Stimulated activated naive CD8-positive, alpha-beta T cell treated with anti-CD3 and anti-CD28 coated beads, Interleukin-15, Interleukin-2, amounts not matched to agents 100 U/mL and 50 U/mL, for 24 hours (primary cell): ENCODE measurements at places on chromosomes 12 and 14.

DNA sequence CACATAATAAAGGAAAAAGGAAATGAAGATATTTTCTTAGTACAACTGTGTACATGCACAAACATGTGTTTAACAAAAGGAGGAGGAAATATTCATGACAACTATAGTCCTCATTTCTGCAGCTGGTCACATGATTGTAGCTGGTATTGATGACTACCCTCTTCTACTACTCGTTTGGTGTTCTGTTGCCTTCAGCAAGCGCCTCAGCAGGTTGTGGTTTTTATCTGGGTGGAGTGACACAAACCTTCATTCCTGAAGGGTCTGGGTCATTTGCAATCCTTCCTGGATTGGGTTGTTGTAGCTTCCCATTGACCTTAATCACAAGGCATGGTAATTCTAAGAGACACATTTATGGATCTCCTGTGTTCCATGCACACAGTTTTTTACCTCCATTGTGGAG lies 1009.9 kb upstream of the USP15 start:
- DNase-seq: no peak

GRCh38 chr12:56152756-56153677 lies 630 bp downstream of the MYL6B start:
- no peak for DNase-seq

GRCh38 chr12:38601949-38602348 lies 285.4 kb downstream of the ALG10B start:
- DNase-seq: no peak

- no peak for DNase-seq
Measured at GRCh38 chr14:70988452-70988851, 81.2 kb downstream of the PCNX1 start.

GRCh38 chr14:97506626-97507025 lies 709.4 kb downstream of the VRK1 start:
- no peak for DNase-seq

DNA sequence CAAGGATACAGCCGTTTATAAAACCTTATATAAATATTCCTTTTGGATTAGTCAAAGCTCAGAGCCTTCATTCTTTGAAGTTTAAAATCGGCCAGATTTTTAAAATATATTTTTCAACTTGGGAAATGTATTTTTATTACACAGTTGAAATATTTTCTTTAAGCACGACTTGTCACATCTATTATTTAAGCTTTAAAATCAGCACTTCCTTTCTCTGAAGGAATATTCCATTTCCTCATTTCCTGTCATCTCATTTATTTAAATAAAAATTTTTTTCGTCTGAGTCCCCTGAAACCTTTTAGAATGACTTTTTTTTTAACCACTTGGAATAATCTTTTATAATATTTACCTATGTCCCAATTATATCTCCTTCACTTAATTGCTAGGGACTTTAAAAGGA lies 107.5 kb upstream of the PDE3A start:
- DNase-seq: no peak

DNA sequence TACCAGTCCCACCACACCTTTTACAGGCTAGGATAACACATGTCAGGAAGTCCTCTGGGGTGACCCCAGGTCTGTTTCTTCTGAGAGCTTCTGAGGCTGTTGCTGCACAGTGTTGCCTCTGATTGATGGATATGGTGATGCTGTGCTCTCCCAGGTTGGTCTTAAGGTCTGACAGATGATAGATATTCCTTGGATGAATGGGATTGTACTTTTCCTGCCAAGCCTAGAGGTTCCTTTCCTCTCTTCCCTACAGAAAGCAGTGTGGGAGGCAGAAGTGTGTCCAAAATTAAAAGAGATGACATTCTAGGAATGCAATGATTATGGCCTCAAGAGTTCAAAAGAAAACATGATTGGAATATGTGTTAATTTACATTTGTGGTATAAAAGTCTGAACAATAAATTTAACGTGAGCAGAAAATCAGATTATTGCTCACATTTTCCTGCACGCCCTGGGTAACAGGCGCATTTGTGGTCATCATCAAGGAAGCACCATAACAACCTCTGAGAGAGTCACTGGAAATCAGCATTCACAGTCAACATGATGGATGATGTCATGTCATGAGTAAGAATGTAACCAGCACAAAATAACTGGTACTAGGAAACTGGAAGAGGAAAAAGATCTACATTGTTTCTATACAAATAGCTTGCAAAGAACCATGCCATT lies 73.7 kb downstream of the BBS10 start:
- DNase-seq: peak; percentile 33

DNA sequence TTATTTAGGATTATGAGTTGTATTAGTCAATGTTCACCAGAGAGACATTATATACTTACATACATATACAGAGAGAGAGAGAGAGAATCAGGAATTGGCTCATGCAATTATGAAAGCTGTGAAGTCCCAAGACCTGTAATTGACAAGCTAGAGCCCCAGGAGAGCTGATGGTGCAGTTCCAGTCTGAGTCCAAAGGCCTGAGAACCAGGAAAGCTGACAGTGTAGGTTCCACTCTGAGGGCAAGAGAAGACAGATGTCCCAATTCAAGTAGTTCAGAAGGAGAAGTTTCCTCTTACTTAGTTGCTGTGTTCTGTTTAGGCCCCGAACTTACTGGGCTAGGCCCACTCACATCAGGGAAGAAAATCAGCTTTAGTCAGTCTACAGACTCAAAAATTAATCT lies 76.4 kb upstream of the FICD start:
- no peak for DNase-seq

GRCh38 chr14:105180592-105181548 lies at the start of gene NUDT14:
Gene NUDT14 (minus strand): TSS chr14:105181312. CDS start chr14:105181209, 103 bp downstream.
- DNase-seq: peak; percentile 83

DNA sequence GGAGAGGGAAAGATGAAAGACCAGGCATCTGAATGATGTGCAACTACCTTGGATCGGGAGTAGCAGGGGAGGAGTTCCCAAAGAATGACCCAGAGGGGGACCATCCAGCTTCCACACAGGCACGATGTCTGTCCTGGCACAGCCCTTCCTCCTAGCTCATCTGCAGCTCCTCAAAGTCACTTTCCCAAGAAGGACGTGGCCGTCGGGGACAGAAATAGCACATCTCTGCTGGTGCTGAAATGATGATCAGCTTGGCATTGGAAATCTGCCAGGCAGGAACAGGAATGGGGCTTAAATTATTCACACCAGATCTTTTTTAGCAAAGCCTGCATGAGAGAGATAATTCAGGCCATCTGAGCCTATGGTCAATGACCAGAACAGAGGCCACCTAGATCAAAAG lies 41.7 kb downstream of the TSPAN11 start:
- no peak for DNase-seq

- no peak for DNase-seq
Measured at GRCh38 chr12:117863002-117863709, 105.6 kb downstream of the KSR2 start.

DNA sequence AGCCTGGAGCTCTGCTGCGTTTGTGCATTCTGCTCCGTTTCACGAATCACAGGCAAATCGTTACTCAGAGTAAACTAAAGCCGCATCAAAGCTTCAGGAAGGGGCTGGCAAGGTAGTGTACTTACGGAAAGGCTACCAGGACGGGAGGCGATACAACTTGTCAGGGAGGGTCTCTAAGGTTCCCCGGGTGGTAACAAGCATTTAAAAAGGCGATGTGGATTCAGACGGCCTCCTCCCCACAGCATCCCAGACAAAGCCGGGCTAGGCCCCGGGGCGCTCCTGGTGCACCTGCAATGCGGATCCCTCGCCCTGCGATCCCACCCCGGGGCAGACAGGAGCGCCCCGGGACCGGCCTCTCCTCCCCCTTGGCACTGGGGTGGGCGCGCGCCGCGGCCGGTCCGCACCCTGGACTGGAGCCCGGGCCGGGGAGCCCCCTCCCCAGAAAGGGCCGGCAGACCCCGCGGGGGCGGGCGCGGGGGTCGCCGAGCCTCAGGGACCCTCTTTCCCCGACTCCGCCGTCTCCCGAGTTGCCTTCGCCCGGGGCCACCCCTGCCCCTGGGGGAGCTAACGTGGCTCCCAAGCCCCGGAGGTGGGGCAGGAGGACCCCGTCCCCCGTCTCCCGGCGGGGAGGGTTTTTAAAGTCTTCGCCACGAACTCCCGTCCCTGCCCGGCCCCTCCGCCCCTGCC lies 718 bp downstream of the CCDC92 start:
- peak; percentile 46 for DNase-seq

DNA sequence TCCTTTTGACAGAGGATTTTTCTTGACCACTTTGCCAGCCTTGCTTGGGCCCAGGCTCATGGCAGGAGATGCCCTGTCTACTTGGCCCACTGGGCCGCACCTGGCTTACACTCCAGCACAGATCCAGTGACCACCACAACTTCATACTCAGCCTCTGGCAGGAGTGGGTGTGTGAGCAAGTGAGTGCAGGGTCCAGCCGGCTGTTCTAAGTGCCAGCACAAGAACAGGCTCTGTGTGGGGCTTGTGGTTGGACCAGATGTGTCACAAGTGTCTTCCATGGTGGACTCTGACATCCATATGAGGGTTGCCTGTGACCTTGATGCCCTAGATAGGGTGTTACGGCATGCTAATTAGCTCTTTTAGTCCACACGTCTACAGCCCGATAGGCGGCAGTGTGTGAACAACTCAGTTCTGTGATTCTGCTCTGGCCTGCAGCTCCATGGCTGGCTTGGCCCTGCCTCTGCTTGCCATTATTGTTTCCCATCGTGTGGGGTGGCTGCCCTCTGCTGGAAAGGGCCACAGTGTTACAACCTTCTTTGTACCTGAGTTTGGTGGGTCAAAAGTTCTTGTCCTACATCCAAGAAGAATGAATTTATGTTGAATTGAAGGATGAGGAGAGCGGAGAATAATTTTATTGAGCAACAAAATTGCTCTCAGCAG lies 1089.1 kb downstream of the SLC6A15 start:
- DNase-seq: peak; percentile 5

DNA sequence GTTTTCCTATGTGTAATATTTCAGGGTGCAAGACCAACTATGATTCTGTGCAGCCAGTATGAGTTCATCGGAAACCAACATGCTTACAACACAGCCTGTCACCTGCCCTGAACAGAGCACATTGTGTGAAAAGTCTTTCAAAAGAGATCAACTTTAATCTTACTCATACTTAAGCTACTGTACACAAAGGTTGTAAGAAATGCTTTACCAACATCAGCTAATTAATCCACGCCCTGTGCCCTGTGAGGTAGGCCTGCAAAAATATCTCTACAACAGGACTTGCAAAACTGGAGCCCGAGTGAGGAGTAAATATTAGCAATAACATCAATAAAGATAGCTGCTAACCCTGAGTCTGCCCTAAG lies 15.1 kb downstream of the APPL2 start:
- no peak for DNase-seq

DNA sequence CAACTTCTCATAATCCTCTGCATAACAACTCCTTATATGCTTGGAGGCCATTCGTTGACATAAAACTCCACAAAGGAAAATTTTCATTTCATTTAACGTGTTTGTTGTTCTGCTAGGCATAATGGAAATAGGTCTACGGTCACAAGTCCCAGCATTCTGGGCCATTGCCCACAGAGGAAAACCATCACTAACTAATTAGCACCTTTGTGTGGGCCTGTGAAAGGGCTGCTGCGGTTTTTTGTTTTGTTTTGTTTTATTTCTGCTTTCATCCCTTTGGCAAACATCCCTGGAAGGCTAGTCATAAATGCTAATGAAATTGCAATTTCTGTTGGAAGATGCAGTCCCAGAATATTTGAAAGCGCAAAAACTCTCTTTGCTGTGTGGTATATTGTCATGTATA lies 180.3 kb downstream of the RMST start:
- DNase-seq: no peak

DNA sequence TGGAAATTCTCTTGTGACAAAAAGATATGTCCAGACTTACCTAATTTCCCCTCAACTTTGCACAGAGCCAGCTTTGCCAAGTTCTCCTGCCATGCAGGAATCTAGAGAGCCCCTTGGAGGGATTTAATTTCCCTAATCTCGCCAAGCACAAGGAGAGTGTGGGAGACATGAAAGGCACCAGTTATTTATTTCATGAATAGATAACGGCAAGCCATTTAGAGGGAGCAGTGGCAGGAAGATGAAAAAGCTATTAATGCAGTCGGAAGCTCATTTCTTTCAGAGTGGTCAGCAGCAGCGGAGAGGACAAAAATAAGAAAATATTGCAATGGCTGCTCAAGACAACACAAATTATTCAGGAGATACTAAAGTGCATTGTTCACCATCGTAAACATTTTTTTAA lies 150.9 kb upstream of the WSCD2 start:
- DNase-seq: no peak

DNA sequence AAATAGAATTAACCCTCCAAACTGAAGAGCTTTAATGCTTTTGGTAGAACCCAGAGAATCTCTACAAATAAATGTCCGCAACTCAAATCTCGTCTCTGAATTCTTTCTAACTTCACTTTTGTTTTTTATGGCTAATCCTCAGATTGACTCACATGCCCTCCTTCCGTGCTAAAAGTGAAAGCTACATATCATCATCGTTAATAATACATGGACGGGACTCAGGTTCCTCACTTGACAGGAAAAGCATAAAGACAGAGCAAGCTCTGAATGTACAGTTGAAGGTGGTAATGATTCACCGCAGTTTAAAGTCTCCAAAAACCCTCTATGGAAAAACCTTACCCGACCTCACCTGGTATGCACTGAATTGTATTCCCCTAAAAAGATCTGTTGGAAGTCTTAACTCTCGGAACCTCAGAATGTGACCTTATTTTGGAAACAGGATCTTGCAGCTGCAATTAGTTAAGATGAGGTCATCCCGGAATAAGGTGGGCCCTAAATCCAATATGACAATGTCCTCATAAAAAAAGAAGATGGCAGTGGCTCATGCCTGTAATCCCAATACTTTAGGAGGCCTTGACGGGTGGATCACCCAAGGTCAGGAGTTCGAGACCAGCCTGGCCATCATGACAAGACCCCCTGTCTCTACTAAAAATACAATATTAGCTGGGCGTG lies 147.4 kb upstream of the FOXN3 start:
- no peak for DNase-seq

DNA sequence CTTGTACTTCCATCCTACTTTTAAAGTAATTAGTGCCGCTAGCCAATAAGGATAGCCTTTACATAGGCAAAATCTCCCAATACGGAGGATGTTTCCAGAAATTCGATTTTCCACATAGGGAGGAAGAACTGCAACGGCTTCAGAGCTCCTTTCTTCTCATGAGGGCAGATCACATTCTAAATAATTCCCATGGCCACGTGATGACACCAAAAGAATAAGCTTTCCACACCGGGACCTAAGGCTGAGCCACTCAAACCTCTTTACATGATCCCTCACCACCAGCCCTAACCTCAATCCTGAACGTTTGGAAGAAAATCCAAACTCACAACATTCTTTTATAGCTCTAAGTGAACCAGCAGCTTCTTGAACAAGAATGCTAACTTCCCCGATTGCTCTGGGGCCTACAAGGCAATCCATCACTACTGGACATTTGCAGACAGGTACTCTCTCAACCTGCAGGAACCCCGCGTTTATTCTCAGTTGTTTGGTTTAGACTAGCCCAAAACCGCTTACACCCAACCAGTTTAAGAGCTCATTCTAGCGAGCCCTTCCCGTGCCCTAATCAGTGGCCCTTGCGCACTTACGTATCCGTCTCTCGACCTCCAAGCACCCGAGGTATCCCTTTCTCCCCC lies 884 bp downstream of the CAPRIN2 start:
- DNase-seq: no peak
